ENCODE measurements at places on chromosomes 4 and X.

DNA sequence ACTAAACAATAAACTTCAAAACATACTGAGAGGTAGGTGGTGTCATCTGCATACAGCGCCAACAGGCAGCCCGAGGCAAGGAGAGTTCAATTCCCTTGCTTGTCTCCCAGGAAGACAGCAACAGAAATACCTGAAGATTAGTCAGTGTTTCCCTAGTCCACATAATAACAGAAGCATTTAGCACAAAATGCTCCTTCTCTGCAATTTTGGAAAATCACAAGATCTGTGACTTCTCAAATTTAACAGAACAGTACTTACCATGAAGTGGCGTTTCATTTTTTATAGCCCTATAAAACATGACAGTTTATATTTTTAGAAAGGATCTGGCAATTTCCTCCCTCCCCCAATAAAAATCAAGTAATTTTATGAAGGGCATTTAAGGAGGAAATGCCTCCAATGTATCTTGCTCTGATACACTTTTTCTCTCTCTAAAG, 67.1 kb upstream of the MYOZ2 start:
- DNase-seq: no peak
- H3K36me3 ChIP-seq: no peaks in the 10 kb centered on the region
- H3K27ac ChIP-seq: no peak overlapping the region
- no peaks in the 10 kb centered on the region for H3K27me3 ChIP-seq

DNA sequence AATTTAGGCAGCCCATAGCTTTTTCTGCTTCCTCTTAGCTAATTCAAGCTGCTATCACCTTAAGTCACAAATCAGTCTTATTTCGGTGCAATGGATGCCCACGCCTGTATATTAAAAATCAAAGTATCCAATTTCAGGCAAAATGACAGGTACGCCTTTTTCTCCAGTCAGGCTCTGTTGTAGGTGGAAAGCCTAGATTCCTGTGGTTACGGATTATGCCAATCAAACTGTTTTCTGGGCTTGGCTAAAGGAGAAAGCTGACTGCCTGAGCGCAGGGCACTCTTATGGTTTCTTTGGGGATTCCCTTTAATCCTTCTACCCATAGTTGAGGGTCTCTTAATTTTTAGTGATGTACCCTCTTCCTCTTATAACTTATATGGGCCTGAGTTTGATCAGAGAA, 550.5 kb downstream of the PDHA2 start:
- H3K27me3 ChIP-seq: no peaks in the 10 kb centered on the region
- H3K4me1 ChIP-seq: no peaks in the 10 kb centered on the region
- H3K36me3 ChIP-seq: no peaks in the 10 kb centered on the region
- no peak overlapping the region for H3K27ac ChIP-seq

DNA sequence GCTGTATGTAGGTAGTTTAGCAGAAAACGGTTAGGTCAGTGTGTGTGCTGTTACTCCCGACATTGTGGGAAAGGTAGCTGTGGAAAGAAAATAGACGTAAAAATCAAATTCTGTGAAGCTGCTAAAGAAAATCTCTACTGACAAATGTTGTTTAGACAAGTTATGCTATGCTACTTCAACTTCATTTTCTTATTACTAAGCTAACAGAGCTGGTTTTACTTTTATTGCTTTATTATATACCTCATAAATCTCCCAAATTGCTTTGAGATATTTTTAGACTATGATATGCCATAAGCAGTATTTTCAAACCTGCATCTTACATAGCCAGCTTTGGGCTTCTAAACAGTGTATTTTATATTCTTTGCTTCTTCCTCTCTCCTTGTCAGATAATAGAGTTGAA, 108.2 kb upstream of the PACRGL start:
- H3K4me1 ChIP-seq: no peaks in the 10 kb centered on the region
- no peaks in the 10 kb centered on the region for H3K27me3 ChIP-seq
- H3K27ac ChIP-seq: no peak overlapping the region
- H3K4me3 ChIP-seq: no peak overlapping the region

- no peak for DNase-seq
- no peaks in the 10 kb centered on the region for H3K27me3 ChIP-seq
- H3K36me3 ChIP-seq: no peaks in the 10 kb centered on the region
- H3K4me1 ChIP-seq: no peaks in the 10 kb centered on the region
These were observed 84.3 kb downstream of the REPS2 start for GRCh38 chrX:17030580-17031270.

GRCh38 chr4:75195111-75195510, 262.2 kb downstream of the PARM1 start:
- no peak overlapping the region for H3K4me3 ChIP-seq
- no peaks in the 10 kb centered on the region for H3K4me1 ChIP-seq
- H3K27ac ChIP-seq: no peak overlapping the region
- DNase-seq: no peak
- H3K36me3 ChIP-seq: no peaks in the 10 kb centered on the region
- H3K27me3 ChIP-seq: no peaks in the 10 kb centered on the region

DNA sequence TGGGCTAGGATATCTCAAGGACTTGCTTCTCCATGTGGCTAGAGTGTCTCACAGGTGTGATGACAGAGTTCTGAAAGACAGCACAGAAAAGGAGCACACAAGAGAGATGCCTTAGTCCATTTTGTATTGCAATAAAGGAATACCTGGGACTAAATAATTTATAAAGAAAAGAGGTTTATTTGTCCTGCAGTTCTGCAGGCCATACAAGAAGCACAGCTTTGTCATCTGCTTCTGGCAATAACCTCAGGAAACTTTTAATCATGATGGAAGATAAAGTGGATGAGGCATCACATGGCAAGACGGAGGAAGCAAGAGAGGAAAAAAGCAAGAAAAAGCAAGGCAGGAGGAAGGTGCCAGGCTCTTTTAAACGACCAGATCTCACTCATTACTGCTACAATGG, 126.9 kb downstream of the ADAMTS3 start:
- no peaks in the 10 kb centered on the region for H3K27me3 ChIP-seq
- H3K36me3 ChIP-seq: no peaks in the 10 kb centered on the region
- DNase-seq: no peak
- no peak overlapping the region for H3K27ac ChIP-seq
- H3K4me1 ChIP-seq: no peaks in the 10 kb centered on the region
- H3K4me3 ChIP-seq: no peak overlapping the region

DNA sequence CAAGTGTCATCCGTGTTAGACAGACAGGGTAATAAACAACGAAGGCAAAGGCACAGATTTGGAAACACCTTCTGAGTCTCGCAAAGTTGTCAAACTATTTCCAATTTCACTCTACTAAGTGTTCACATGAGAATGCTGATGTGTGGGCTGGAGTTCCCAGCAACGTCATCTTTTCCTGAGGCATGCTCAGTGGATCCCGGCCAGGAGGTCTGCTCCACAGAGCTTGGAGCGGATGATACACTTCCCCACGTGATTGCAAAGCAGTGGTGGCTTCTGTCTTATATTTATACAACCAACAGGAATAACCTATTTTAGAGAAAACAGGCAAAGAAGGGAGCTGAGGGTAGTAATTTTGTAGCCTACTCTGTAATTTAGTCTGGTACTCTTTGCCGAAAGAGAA, 40.1 kb upstream of the PDK3 start:
- DNase-seq: peak; percentile 60
- H3K4me1 ChIP-seq: peaks cover 4% of the 10 kb centered on the region
- H3K4me3 ChIP-seq: no peak overlapping the region
- H3K27me3 ChIP-seq: no peaks in the 10 kb centered on the region
- H3K27ac ChIP-seq: no peak overlapping the region

GRCh38 chr4:108849611-108850168, 86.8 kb upstream of the ETNPPL start:
- H3K4me3 ChIP-seq: no peak overlapping the region
- H3K27me3 ChIP-seq: no peaks in the 10 kb centered on the region
- no peak for DNase-seq
- H3K27ac ChIP-seq: no peak overlapping the region

All from testis (tissue), 5 donors.